Hematopoietic multipotent progenitor cell treated with erythropoietin and hydrocortisone succinate and interleukin-3 and kit ligand, for 4 days (in vitro differentiated cells): ENCODE measurements at places on chromosomes 12 and 14.
A peak's percentile ranks its signal among the peaks of the same experiment; 100 is the strongest.

GRCh38 chr14:98545181-98545580 lies 726.8 kb downstream of the BCL11B start:
- peak; percentile 2 for DNase-seq

- DNase-seq: no peak
These were observed 26.0 kb downstream of the ADIPOR2 start for GRCh38 chr12:1716911-1717310.

DNA sequence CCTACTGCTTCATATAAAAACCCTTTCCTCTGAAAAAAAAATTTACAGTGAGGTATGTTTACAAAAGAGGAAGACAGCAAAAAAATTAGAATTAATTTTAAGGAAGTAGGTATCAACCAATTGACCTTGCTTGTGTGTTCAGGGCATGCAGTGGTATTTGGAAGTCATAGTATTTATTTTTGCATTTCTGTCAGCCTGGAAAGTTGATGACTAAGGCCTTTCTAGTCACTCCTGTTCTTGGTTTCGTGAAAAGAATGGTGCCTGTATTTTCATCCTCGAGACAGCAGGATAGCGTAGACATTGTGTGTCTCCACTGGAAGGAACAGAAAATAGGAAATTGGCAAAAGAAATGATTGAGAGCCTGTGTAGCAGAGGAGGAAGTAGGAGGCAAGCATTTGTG lies 24.5 kb downstream of the SLC16A7 start:
- DNase-seq: peak; percentile 35

- DNase-seq: no peak
These were observed 11.8 kb upstream of the ATF1 start for GRCh38 chr12:50751948-50752721.

DNA sequence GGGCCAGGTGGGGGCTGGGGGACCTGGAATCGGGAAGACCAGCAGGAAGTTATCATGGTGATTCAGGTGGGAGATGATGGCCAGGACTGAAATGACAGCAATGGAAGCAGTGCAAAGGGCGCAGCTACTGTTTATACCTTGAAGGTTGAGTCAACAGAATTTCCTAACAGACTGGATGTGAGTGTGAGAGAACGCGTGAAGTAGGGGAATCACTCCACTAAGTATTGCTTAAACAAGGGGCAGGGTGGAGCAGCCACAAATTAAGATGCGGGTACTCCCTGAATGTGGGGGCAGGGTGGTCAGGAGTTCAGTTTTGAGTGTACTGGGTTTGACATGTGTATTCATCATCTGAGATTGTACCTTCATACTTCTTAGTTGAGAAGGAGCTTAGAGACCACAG lies 45.1 kb downstream of the MYF5 start:
- DNase-seq: no peak

DNA sequence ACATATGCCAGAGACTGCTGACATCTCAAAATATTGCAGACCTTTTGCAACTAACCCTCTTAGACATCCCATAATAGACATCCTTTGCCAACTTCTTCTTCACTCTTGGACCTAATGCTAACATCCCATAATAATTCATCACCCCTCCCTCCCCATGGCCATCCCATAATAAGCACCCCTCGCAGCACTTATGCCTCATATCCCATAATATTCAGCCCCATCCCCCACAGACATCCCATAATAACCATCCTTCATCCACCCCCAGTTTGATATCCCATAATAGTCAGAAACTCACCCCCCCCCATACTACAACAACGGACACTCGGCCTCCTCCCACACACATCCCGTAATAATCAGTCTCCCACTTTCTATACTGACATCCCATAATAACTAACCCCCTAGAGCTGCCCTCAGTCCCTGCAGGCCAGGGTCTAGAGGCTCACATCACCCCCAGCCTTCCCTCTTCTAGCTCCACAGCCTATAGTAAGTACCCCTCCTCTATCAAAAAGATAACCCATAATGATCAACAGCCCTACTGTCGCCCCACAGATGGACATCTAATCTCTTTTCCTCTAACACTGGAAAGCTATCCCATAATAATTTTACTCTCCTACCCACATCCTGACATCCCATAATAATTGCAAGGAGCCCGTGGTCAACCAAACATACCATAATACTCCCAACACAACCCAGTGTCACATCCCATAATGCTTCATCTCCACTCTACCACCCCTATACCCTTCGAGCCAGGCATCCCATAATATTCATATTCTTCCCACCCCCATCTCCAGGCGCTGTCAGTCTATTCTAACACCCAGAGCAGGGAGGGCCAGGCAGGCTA lies 792 bp upstream of the CHD4 start:
- peak; percentile 96 for DNase-seq

- peak; percentile 62 for DNase-seq
These were observed 1.1 kb downstream of the IPO8 start for GRCh38 chr12:30694412-30695198.

- DNase-seq: peak; percentile 13
These were observed 9.2 kb upstream of the ABCD2 start for GRCh38 chr12:39628836-39629235.

DNA sequence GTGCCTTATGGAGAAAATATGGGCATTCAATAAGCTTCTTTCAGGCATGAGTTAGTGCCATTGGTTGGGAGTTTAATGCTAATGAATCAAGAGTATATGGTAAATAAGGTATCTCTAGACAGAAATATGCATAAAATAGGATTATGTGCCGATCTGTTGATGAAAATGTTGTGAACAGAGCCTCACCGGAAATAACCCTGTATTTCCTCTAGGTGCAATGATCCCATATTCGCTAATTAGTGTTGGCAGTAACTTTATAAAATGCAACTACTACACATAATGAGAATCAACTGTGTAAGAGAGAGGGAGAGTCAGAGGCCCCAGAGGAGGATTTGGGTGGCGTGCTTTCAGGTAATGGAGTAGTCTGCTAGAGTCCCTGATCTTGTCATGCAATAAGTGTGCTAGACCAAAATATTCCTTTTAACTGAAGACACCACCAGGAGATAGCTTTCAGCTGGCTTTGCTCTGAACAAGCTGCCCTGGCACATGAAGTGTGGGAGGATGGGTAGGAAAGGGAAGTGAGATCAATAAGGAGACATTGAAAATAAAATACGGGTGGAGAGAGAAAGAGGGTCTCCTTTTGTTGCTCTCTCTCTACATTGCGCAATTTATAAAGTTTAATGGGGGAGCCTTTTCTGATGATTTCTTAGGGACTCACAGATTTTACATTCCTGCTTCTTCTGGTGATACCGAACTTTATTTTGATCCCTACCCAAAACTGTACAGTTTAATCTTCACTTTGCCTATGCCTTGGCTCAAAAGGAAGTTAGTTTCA lies 68.6 kb upstream of the PLXNC1 start:
- no peak for DNase-seq

- peak; percentile 93 for DNase-seq
These were observed 103.8 kb upstream of the FKBP4 start for GRCh38 chr12:2691006-2691344.

DNA sequence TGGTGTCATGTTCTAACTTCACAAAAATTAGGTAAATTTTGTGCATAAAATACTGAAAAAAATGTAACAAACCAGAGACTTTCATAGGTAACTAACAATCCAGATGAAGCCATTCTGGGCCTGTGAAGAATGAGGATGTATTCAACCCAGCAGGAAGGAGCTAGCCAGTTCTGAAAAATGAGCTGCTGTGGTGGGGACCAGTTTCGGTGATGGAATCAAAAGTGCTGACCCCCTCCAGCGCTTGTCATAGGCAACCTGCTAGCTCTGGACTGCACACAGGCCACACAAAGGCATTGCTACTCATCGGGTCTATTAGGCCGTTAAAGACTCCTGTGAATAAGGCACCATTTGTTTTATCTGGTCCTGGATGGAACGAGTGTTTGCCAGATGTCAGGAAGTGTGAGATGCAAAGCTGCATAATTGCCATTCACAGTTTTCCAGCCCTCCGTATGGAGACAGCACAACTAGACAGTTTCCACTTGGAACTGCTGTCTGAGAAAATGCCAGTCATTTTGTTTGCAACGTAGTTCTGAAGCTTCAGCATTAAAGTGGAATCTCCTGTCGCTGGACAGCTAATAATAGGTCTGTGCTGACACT lies 3.3 kb upstream of the RIMBP2 start:
- no peak for DNase-seq

DNA sequence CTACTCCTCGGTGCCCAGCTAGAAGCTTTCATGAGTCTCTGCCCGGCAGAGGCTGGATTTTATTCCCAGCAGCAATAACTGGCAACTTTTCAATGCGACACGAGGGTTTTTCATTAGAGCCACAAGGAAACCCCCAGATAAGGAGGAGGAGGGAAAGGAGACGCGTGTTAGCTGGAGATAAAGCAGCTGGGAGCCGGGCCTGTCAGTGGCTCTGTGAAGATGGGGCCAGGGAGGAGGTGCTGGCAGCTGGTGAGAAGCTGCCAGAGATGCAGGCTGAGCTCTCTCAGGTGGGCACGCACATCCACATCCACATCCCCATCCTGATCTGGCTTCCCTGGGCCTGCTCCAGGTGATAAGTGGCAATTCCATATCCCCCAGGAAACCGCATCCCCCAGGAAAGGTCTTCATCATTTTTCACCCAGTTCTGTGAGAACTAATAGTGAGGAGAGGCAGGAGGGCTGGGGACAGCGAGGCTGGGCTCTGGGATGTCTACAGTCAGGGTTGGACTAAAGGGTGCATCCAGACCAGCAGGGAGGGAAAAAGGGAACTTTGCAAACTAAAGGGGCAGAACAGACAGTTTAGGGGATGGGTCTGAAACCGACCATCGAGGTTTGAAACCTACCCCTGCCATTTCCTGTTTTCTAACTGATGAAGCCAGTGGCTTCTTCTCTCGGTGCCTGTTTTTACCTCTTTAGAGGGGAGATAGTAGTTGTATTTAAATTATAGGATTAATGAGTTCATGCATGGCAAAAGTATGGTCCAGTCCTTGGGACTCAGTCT lies 413.2 kb downstream of the DPF3 start:
- peak; percentile 93 for DNase-seq

DNA sequence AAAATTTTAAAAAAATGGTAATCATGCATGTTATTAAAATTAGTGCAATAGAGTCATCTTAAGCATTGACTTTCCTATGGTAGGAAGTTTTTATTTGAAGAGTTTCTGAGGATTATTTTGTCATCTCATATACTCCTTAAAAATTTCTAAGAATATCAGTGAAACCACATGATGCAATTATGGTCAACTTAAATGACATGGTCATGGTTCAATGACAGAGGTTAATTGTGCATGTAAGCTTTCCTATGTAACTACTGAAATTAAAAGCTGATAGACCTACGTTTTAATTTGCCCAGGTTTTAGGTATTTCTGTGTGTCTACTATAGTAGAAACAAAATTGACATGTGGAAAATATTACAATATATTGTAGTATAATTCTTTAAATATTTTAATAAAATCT lies 21.0 kb upstream of the LMO3 start:
- DNase-seq: no peak

DNA sequence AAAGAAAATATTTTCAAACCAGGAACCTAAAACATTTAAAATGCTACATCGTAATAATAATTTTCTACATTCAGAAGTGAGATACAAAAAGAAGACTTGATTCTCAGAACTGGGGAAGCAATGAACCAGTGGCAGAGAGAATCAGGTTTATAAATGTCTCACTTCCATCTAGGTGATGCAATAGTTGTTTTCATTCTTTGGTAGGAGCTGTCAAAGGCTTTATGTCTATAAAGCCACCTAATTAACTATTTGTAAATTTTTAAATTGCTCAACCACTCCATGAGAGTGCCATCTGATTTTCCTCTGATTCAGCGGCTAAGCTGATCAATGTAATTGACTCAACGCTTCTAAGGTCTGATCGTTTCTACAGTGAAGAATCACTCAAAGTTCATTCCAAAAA lies 66.1 kb downstream of the ARMH4 start:
- DNase-seq: no peak

DNA sequence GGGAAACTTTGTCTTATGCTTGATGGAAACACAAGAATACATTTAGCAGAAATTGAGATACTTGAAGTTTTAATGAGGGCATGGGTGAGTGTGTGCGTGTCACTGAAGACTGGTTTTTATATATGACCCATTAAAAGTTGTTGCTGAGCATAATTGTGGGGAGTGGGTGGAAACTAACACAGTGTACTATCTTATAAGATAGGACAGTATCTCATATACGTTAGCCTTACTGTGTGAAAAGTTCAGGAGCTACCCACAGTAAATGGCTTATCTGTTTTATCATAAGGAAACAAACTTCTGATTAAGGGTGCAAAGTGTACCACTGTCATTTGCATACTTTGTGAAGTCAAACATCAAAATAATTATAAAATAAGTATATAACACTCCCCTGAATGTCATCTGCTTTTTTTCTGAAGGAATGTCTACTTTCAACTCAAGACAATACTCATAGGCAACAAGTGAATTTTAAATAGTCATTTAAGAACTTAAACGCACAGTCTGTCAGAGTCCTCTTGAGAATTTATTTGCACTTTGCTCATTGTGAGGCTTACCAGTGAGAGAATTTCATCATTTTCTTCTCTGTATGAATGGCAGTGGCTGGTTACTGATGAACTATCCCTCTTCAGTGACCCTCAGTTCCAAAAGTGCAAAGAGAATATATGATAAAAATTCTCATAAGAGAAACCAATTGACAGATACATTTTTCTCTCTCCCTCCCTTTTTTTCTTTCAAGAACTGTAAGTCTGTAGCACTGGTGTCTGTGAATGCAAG lies 4.2 kb downstream of the PDE3A start:
- DNase-seq: no peak

DNA sequence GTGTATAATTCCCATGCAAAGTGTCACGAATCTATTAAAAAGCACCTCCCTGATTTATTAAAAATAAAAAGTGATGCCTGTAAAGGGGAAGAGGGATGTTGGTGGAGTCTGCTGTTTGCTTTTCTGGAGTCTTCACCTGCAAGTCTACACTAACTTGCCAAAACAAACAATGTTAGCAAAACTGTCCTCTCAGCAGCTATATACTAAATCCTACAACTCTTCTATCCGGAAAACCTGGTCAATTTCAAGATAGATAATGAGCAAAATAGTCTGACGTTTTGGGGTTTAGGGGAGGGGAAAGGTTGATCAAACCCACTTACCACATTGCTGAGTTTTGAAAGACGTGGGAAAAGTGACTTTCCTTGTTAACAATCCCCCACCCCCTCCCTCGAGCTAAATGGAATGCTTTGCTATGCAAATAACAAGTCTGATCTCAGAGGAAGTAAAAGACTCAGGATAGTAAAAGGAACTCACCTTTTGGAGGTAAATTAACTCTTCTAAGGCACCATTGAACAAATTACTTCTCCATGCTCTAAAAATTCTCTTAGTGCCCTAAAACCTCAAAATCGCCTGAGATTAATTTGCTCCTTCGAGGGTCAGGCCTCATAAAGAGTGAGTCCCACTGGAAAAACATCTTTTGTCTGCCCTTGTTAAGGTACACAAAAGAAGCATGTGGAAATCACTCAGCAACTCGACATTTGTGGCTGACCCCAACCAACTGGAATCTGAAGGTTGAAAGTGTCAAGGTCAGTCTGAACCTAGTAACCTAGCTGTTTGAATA lies 13.5 kb downstream of the BMP4 start:
- DNase-seq: no peak
